ENCODE measurements at places on chromosomes 6 and 20. TPM values are rescaled to one million over a fixed set of nuclear protein-coding genes. Genes with fewer than 3 reads are reported as not detected.

Gene CDYL
- 12.2 TPM for total RNA-seq

Gene ARFGEF2
- total RNA-seq, result 20.5 TPM

Gene NOTCH4
- 2.0 TPM for total RNA-seq

DNA sequence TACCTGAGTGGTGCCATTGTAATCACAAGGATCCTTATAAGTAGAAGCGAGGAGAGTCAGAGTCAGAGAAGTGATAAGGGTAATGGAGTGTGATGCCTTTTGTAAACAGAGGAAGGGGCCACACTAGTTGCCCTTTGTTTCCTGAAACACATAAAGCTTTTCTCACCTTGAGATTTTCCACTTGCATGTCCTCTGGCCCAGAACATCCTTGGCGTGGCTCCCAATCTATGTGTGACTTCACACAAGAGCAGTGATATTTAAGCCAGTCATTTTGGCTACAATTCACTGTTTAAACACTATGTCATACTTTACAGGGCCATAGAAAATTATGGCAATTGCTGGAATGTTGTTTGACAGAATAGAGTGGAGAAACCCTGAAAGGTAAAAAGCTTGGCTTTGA is 121.2 kb upstream of the BTN3A2 start:
- no peak for DNase-seq

GRCh38 chr20:57414867-57415592 is 23.8 kb downstream of the RBM38 start:
- no peak for DNase-seq
